NCI-H1436 treated with DMSO at 0.1 percent for 48 hours (cell line): ENCODE measurements at places on chromosomes 16 and 17.

- DNase-seq, result no peak
Observed at GRCh38 chr17:16971458-16972338, at the start of gene TNFRSF13B. Gene TNFRSF13B, minus strand, starts transcription at chr17:16972118. Its CDS starts 43 bp downstream, at chr17:16972075.

GRCh38 chr17:62626719-62627218 lies 701 bp upstream of the MRC2 start:
- no peak for DNase-seq

- DNase-seq, result no peak
Observed at GRCh38 chr17:39276113-39276512, 50.4 kb upstream of the STAC2 start.

GRCh38 chr16:55645986-55646385 lies 9.8 kb upstream of the SLC6A2 start:
- DNase-seq, result no peak

- DNase-seq, result no peak
Observed at GRCh38 chr17:67902511-67903231, 77.4 kb downstream of the BPTF start.

GRCh38 chr17:3719265-3719664 lies 4.4 kb upstream of the HASPIN start:
- no peak for DNase-seq

GRCh38 chr17:556431-556995 lies 158.1 kb downstream of the VPS53 start:
- no peak for DNase-seq

GRCh38 chr16:23521037-23521743 lies 10.9 kb upstream of the GGA2 start:
- no peak for DNase-seq

- DNase-seq, result no peak
Observed at GRCh38 chr17:45021607-45022287, 29.7 kb downstream of the DCAKD start.

DNA sequence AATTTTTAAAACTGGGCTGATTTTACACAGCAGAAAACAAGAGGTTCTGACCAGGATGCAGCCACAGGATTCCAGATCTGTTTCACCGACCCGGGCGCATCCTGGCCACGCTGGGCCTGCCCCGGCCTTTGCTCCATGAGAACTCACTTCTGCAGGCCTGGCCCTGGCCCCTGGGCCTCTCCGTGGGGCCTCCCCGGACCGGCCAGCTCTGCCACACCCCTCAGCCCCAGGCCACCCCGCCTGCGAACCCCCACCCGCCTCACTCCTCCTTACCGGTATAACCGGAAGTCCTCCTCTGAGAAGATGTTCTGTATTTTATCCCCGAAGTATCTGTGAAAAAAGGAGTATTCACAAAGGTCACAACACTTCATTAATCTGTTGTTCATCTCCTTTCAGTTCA lies 13.1 kb upstream of the HEXD start:
- no peak for DNase-seq

- no peak for DNase-seq
Observed at GRCh38 chr16:50165473-50165872, 12.4 kb downstream of the TENT4B start.

- DNase-seq, result no peak
Observed at GRCh38 chr17:39808409-39808997, 55.6 kb downstream of the IKZF3 start.

GRCh38 chr16:70691223-70692129 lies 5.6 kb upstream of the MTSS2 start:
- no peak for DNase-seq

DNA sequence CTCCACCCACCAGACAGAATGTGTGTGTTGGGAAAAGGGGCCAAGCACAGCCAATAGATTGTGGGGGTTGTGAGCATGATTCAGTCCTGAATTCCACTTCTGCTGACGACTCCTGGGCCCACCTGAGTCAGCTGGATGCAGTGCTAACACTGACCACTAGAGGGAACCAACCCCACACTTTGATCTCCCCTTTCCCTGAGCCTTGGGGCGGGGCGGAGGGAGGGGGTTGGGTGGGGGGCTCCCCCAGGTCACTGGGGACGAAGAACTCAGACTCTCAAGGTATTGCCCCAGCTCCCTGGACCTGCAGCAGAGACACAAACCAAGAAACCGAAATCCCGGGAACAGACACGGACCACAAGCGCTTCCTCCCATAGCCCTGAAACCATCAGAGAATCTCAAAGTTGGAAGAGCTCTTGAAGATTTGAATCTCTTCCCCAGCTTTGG lies 621 bp upstream of the CSHL1 start:
- no peak for DNase-seq

DNA sequence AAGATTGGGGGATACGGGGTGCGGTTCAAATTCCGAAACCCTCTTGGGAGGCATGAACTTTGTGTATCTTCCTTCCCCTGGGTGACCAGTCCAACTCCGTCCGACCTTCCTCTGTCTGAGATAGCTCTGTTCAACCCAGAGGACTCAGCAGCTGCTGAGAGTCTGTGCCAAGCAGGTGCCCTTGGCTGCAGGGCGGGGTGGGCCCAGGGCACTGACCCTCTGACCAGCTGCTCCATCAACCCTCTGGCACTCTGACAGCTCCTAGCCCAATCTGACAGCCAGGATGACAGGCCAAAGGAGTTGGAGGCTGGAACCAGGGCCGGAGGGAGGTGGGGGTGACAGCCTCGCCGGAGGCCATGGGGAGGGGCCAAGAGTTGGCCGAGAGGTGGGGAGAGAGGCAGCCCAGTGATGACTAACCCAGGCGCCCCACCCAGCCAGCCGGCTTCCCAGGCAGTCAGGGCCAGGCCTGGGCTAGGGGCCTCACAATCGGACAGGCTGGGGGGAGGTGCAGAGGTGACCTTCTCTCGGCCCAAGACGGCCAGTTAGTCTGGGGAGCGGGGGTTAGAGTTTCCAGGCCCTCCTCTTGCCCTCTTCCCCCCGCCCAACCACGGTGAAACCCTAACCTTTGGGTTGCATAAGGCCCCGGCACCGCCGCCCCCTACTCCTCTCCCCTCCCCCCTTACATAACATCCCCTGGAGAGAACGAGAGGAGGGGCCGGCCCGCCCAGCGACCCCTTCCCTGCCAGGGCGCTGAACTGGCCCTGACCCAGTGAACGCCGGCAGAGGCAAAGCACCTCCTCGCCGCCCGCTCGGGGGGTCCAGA lies 5.0 kb upstream of the TLCD2 start:
- DNase-seq, result no peak

- no peak for DNase-seq
Observed at GRCh38 chr16:23597003-23597756, 1.1 kb upstream of the NDUFAB1 start.
